ENCODE measurements at places on chromosomes 1 and 21.

- DNase-seq: no peak
These were observed 67.0 kb upstream of the PTCH2 start for GRCh38 chr1:44909901-44910544.

DNA sequence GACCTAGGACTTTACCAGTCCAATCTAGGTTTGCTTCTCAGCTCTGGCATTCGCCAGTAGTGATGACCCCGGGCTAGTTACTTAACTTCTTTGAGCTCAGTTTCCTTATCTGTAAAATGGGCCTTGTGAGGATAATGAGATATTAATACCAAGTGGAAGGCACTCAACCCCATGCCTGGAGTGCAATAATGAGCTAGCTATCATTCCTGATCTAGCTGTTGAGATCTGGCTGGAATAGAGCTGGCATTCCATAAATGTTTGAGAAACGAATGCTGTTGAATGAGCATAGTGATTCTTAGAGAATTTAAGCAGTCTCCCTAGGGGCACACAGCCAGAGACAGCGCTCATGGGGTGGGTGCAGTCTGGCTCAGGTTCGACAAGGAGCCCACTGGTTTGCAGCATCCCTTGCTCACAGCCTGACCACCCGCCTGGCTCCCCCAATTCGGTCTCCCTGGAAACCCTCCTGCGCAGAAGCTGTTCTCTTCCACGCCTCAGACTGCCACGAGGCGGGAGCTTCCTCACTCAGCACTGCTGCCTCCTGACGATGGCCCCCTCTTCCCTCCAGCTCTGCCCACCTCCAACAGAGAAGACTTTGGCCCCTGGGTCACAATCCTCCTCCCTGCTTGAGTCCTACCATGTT lies 32.5 kb downstream of the DHCR24 start:
- no peak for DNase-seq

- DNase-seq: peak; percentile 79
These were observed 95.4 kb downstream of the RNF220 start for GRCh38 chr1:44500181-44501046.

- DNase-seq: no peak
These were observed 26.6 kb downstream of the POFUT2 start for GRCh38 chr21:45261093-45261492.

GRCh38 chr1:84780000-84780716 lies 89.9 kb upstream of the SSX2IP start:
- DNase-seq: no peak

GRCh38 chr1:203807196-203807595 lies 11.8 kb downstream of the ZBED6 start:
- no peak for DNase-seq

DNA sequence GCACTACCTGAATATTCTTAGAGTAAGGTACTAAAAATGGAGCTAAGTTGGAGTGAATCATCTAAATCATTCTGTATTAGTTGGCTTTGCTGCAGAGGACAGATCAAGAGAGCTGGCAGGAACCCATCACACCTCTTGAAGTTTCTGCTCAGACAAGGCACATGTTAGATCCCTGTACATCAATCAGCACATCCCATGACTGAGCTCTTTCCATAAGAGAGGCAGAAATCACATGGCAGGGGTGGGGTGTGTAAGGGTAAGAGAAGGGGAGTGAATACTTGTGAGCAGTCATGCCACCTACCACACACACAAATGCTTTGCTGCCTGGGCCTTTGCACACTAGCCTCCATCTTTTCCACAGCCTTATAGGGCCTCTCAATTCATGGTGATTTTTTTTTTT lies 214.4 kb downstream of the SLC35F3 start:
- no peak for DNase-seq

- DNase-seq: no peak
These were observed 69.8 kb downstream of the HHAT start for GRCh38 chr1:210398466-210398865.

DNA sequence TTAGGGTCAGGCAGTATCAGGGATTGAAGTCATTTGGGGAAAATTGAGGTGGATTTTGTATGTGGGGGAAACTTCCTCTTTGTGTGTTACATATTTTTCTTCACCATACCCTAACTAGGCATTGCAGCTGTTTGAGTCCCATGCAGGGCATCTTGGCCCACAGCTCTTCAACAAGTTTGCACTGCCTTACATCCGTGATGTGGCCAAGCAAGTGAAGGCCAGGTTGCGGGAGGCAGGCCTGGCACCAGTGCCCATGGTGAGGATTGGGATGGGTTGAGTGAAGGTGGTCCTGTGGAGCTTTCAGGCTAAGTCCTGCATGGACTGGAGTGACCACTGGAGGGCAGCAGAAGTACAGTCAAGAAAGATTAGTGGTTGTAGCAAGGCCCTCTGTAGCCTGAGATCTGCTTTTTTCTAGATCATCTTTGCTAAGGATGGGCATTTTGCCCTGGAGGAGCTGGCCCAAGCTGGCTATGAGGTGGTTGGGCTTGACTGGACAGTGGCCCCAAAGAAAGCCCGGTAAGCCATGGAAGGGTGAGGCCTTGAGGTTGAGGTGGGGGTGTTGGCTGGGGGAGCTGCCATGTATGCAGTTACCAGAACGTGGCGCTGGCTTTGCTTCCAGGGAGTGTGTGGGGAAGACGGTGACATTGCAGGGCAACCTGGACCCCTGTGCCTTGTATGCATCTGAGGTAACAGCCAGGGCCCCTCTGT lies 2.4 kb downstream of the UROD start:
- DNase-seq: peak; percentile 88

DNA sequence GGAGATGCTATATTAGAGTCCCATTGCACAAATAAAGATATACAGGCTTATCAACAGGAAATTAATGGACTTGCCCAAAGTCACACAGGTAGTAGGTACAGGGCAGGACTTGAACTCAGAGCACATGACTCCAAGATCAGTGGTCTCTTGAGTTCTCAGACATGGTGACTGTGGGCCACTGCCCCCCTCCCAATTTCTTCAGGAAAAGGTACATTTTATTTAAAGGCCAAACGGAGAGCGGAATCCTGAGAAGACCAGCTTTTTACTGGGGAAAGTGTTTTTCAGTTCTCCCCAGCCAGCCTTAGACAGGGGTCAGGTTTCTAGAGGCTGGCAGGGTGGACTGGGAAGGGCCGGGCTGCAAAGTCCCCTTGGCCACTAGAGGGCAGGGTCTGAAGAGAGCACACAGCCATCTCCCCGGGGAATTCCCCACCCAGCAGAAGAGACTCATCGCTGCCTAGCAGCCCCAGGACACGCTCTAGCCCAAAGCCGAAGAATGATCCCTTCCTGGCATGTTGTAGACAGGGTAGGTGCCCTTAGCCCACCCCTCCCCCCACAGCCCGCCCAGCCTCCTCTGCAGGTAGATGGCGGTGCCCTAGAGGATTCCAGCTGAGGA lies 29.7 kb downstream of the ACP6 start:
- peak; percentile 91 for DNase-seq

GRCh38 chr1:34162852-34163766 lies 1.9 kb downstream of the CSMD2 start:
- DNase-seq: peak; percentile 90

GRCh38 chr1:184036517-184036949 lies 995 bp downstream of the COLGALT2 start:
- peak; percentile 69 for DNase-seq

GRCh38 chr21:32543975-32544374 lies 41.3 kb downstream of the TCP10L start:
- DNase-seq: no peak

DNA sequence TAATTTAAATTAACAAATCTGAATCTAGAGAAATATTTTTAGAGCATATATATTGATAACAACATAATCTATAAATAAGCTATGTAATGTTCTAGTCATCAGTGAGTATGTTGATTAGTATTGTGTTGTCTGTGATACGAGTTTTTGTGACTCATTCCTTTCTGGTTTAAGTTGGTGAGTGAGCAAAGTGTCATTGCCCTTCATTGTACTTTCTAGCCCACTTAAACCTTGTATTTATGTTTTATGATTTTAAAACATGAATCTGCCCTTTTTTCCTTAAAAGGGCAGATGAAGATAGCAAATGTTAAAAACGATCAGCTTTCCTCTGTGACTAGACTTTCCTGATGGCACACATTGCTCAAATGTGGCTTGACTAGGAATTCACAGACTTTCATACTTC lies 38.5 kb downstream of the MACO1 start:
- no peak for DNase-seq

DNA sequence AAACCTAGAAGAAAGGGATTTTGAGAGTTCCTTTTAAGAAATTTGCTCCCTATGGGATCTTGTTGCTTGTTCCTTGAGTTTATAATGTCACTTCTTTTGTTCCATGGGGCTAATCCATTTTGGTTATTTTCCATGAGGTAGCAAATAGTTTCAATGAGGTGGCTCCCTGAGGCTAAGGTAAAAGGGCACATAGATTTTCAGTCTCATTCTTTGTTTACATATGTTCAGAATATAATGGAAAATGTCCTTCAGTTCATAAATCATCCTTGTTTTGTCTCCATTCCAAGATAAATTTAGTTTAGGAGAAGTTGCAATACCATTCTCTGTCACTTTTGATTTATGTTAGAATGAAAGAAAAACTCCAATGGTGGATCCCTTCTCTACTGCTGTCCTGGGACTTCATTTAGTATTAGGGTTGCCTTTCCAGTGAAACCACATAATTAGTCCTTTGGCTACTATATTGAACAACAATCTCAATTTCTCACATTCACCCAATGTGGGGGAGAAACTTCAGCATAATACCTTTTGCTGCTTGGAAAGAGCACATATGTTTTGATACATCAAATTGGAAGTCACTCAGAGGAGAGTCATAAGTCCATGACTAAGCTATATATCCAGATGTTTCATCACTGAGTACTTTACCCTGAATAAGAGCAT lies 80.9 kb upstream of the ADAMTS5 start:
- no peak for DNase-seq

DNA sequence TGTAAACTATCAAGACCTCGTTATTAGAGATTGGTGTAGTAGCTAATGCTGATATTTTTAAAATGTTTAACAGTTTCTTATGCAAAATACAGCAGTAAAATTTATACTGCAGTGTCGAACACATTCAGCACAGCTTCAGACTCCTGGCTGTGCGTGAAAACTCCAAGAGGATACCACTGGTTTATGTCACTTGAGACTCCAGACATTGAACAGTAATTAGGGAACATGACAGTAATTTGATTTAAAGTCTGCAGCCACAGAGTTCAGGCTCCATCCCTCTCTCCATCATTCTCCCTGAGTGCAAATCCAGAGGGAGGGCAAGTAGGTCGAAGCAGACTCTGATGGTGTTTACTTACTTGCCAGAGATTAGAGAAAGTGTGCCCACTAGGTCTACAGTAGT lies 94.2 kb downstream of the AK5 start:
- DNase-seq: no peak

- no peak for DNase-seq
These were observed 56.1 kb upstream of the ANGPTL1 start for GRCh38 chr1:178927003-178927402.

- DNase-seq: peak; percentile 66
These were observed 35.0 kb upstream of the JAK1 start for GRCh38 chr1:65001231-65001792.

GRCh38 chr1:172144445-172145061 lies 275.9 kb upstream of the C1orf105 start:
- no peak for DNase-seq

DNA sequence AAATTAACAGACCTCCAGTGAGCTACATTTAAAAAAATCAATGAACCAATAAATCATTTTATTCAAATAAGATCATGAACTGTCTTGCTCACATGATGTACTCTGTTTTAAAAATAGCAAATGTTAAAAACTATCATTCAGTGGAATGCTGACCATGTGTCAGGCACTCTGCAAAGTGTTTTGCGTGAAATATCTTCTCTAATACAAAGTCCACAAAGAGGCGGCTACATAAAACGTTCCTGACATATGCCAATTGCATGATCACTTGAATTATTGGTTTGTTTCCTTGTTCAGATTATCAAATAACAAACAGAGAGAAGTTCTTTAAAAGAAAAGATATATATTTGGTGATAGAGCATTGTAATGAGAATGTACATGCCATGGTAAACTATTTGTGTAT lies 10.7 kb downstream of the FMO2 start:
- no peak for DNase-seq

DNA sequence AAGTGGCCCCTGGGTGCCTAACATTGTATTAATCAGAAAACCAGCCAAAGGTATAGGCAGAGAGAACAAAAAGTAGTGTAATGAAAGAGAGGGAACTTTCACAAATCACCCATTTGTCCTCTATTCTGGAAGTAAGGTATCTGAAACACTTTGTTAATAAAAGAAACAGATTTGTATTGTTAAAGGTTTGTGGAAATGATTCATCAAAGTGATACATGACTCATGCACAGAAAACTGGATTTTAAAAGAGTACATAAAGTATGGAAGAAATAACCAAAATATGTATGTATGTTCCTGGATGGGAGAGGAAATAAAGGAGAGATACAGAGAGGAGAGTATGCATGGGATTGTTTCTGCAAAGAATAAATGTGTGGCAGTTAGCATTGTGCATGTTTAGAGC lies 126.8 kb downstream of the RGS21 start:
- DNase-seq: no peak

GRCh38 chr1:247274605-247275256 lies 18.9 kb downstream of the VN1R5 start:
- no peak for DNase-seq

GRCh38 chr1:221316491-221317056 lies 425.3 kb downstream of the DUSP10 start:
- DNase-seq: no peak

GRCh38 chr1:156697481-156697880 lies 7.9 kb downstream of the CRABP2 start:
- no peak for DNase-seq

GRCh38 chr1:35497571-35497970 lies 59.6 kb downstream of the KIAA0319L start:
- no peak for DNase-seq

DNA sequence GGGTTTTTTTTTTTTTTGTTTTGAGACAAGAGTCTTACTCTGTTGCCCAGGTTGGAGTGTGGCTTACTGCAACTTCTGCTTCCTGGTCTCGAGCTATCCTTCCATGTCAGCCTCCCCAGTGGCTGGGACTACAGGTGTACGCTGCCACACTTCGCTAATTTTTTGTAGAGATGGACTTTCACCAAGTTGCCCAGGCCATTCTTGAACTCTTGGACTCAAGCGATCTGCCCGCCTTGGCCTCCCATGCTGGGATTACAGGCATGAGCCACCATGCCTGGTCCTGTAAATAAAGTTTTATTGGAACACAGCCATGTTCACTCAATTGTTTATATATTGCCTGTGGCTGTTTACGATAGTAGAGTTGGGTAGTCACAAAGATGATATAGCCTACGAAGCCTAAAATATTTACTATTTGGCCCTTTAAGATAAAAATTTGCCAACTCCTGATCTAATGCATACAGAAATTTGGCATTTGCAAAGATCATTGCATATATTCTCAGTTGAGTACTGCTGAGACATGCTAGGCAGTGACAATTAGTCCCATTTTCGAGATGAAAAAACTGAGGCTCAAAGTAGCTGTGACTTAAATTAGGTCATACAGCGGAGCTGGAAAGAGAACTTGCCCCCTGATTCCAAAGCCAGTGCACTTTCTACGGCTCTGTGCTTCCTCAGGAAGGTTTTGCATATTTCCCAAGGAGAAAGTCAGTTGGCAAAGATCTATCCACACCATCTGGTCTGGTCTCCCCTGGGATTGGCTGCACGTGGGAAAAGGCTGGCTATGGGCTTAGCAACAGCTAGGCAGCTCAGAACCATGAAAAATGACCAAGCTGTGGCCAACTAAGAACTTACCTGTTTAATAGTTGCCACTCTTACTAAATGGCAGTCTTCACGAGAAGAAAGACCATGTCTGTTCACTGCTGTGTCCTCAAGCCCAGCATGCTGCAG lies 19.4 kb downstream of the MECR start:
- no peak for DNase-seq
